ENCODE measurements at places on chromosomes 11 and 22.
A peak's percentile ranks its signal among the peaks of the same experiment; 100 is the strongest.

DNA sequence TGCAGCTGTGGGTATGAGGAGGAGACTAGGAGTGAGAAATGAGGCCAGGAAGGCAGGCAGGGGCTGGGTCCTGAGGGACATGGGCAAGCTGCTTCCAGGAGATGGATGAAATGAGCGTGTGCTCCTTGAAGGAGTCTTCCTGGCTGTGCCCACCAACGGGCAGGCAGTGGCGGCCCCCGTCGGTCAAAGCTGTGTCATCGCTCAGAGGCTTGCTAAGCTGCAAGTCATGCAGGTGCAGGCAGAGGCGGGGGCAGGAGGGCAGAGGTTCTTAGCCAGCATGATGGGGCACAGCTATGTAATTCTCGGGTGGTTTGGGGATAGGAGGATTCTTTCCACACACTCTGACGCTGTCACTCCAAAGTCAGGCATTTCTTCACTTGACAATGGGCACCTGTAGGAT, 12.5 kb upstream of the PEX26 start:
- DNase-seq: no peak

GRCh38 chr11:86623041-86623621, 49.3 kb downstream of the ME3 start:
- no peak for DNase-seq

DNA sequence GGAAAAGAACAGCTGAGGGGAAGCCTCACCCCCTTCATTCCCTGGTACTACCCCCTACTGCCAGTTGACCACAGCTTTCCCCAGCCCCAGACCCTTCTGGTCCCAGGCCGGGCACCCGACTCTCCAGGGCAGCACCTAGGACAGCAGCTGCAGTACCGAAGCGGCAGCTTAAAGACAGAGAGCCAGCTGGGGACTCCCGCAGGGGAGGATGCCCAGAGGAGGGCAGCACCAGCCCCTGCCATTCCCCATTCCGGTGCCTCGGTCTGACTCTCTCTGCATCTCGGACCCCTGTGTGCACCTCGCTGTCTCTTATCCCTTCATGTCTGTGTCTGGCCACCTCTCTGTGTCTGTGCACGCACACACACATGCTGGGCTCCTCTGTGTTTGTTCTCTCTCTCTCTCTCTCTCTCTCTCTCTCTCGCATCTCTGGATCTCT, 9.4 kb downstream of the IGSF9B start:
- peak; percentile 73 for DNase-seq

DNA sequence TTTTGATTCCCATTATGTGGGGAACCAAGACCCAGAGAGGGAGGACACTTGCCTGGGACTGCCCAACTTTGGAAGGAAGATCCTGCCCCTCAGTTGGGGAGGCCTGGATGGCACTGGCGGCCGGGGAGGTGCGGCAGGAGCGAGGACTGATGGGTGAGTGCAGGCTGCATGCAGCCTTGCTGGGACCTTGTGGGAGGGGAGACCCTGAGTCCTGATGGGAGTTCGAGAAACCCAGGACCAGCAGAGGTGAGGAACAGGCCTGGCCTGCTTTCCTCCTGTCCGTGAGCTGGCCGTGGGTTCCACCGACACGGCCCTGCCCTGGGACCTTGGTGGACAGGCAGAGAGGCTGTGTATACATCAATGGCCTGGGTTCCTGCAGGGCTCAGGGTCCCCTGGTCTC, 19.3 kb upstream of the SMIM38 start:
- DNase-seq: no peak

- no peak for DNase-seq
Measured at GRCh38 chr11:69683764-69684333, 8.7 kb upstream of the LTO1 start.

- no peak for DNase-seq
Measured at GRCh38 chr11:45713573-45713972, 48.2 kb upstream of the CHST1 start.

DNA sequence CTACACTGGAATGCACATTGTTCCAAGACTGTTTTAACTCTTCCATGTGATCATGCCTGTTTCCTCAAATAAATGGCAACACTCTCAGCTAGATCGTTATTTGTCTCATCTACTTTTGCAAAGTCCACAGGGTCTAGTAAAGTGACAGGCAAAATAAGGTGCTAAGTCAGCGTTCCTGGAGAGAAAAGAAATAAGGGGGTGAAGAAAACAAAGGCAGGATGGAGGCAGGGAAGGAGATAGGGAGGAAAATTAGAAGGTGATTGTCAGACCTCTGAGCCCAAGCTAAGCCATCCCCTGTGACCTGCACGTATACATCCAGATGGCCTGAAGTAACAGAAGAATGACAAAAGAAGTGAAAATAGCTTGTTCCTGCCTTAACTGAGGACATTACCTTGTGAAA, 132.1 kb downstream of the RAB38 start:
- DNase-seq: no peak

DNA sequence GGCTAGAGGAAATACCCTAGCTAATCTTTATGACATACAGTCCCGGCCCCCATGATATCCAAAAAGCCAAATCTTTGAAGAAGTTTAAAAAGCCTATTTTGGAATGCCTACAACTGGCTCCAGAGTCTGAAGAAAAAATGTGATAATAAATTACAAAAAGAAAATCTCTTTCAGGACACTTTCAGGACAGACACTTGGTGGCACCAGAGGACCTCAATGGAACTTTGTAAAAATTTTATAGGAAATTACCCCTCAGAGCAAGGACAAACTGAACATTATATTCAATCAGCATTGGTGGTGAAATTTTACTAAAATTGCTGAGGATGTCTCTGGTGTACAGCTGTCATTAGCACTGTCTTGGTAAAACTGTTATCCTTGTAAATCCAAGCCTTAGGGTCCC, 81.0 kb downstream of the CCDC73 start:
- DNase-seq: no peak

DNA sequence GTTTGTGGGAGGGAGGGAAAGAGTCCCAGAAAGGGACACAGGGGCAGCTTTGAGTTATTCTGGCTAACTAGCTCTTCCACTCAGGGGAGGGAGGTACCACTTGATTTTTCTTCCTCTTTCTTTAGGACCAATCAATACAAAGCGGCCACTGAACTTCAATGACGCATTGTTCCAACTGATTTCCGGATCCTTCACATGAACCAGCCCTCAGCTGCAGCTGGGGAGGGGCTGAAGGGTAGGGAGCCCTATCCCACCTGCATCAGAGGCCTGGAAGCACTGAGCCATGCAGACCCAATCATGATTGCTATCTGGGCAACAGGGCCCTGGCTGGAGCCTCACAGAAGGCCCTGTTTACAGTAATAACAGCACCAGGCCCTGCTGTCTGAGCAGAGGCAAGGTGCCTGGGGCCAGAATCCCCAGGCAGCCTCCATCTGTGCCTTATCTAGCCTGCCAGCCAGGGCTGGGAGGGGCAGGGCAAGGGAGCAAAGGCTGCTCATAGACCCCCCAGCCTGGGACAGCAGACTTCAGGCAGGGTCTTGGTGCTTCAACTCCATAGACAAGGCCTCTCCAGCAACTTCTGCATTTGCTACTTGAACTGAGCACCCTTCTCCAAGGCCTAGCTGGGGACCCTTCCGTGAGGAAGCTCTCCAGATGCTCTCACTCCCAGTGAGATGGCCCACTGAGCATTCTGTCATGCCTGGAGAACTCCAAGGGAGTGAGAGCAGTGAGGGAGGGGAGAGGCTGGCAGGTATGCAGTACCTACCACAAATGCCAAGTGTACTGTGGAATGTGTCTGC, 22.5 kb downstream of the CLPB start:
- DNase-seq: peak; percentile 61

- no peak for DNase-seq
Measured at GRCh38 chr11:87523276-87523675, 485.5 kb downstream of the TMEM135 start.

- no peak for DNase-seq
Measured at GRCh38 chr11:4982678-4983077, 12.0 kb upstream of the OR51L1 start.

GRCh38 chr11:67055812-67056211, 835 bp upstream of the RHOD start:
- DNase-seq: no peak

GRCh38 chr22:30889268-30889995, 79.1 kb downstream of the MORC2 start:
- no peak for DNase-seq

GRCh38 chr11:2513441-2513840, 68.6 kb downstream of the KCNQ1 start:
- no peak for DNase-seq

Data from GM13976 (cell line).